Hippocampal formation (tissue), 2 donors: ENCODE measurements at places on chromosomes 5 and 9.

DNA sequence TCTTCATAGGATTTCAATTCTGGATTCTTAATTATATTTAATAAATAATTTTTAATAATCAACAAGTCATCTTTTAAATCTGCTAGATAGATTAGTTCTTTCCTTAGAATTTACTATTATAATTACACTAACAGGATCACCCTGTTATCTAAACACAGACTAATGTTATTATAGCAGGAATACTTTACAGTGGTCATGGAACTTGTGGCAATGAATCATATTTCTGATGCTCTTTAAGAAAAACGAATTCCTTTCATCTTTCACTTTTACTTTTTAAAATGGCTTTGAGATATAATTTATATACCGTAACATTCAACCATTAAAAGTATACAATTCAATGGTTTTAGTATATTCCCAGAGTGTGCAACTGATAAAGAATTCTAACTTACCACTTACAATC, 29.7 kb upstream of the CDK5RAP2 start:
- DNase-seq = no peak

DNA sequence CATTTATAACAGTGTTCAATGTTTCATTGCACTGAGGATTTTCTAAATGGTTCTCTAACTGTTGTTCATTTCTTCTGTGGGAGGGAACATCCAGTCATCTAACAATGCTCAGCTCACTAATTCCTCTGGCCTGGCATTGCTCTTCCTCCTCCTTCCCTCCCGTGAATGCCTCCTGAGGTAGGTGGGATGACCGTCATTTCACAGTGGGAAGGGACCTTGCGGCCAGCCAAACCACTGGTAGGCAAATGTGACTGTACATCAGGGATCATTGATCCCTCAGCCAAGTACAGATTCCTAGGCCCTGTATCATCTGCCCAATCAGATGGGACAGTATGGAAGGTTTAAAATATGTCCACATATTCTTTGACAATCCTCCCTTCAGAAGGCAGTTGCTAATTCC, 23.7 kb upstream of the VDAC1 start:
- no peak for DNase-seq

GRCh38 chr5:129172580-129172979, 78.0 kb downstream of the ISOC1 start:
- no peak for DNase-seq

DNA sequence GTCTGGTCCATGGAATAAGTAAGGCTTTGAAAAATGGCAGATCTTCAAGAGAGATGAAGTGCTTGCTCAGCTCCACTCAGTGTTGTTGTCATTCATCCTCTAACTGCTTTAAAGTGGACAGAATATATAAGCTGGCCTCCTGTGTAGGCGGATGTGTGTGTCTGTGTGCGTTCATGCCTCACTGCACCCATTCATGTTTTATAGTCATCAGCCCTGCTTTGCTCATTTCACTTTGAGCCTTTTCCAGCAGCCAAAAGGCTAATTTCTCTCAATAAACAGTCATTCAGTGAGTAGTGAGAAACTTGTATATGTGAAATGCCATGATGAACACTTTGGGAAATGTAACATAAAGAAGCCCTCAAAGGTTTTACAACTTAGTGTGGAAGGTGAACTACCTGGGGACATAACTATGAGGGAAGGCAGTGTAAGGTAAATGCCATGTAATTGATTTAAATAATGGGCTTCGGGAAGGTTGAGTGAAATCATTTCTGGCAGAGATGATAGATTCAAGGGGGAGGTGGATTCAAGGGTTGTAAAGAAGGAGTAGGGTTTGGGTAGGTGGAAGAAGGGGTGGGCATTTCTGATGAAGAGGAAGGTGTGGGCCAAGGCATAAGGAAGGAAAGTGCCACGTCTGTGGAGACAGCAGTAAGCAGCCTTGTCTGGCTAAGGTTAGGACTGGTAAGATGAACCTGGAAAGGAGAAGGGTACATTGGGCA, 15.7 kb downstream of the TTC23L start:
- no peak for DNase-seq

- DNase-seq = no peak
Measured at GRCh38 chr9:134575103-134575900, 66.3 kb upstream of the COL5A1 start.

- no peak for DNase-seq
Measured at GRCh38 chr9:1001838-1002237, 25.4 kb downstream of the DMRT3 start.

DNA sequence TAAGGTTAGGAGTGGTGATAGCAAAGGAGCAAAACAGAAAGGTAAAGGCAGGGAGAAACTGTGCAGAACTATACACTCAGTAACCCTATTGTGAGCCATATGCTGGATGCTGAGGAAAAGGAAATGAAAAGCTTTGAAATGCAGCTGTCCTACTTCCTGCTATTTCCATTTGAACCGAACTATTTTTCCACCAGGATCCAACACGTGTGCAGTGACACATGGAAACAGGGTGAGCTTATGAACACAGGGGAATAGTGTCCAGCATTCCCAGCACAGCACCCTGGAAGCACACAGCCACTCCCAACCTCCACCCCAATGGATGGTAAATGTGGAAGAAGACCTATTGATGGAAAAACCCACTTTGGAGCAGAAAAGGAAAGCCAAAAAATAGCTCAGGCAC, 69.0 kb upstream of the SLC12A2 start:
- no peak for DNase-seq

DNA sequence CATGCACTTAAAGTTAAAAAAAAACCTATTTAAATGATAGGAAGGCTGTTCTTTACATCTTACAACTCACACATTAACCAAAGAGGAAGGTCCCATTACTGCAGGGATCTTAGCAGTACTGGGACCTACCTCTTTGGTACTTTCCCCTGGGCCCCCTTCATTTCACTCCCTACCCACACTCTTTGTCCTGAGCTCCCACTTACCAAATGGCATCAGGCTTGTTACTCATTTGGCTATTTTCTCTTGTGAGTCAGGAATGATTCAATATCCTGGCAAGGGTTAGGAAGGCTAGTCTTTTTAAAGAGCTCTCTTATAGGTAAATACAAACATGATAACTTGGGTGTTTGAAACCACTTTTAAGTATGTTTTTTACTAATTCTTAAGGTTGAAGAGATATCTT, 117.4 kb upstream of the ELL2 start:
- no peak for DNase-seq

DNA sequence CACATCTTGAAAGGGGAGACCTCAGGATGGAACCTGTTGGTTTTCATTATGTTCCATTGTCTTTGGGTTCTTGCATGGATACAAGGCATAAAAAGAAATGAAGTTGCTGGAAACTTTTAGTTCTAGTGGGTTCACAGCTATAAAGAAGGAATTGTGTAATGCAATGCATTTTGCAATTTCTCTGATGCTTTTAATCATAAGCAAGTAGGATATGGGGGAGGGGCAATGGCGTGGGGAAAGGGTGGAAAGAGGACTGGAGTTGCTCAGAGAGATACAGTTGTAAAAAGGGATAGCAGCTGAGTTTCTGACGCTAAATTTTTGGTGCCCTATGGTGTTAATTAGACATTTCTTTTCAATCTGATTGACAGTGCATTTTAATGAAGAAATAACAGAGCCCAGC, 88.6 kb upstream of the FANCC start:
- no peak for DNase-seq

GRCh38 chr9:137190315-137190856, 1.9 kb downstream of the SSNA1 start:
- DNase-seq = no peak

DNA sequence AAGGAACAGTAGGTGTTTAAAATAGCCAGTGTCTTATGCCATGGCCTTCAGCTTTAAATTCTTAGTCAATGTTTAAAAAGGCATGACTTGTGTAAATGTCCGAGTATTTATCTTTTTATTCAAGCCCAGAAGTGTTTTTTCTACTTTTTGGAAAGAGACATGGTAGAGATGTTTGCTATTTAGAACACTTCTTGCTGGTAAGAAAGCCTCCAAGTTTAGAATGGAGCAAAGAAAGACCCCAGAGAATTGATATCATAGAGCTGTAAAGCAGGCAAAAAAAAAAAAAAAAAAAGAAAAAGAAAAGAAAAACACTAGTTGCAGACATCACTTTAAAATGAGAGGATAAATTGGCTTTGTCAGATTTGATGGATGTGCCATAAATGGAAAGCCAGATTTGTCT, 375.1 kb downstream of the TMEM167A start:
- no peak for DNase-seq

GRCh38 chr9:98590101-98590500, 118.6 kb downstream of the GABBR2 start:
- no peak for DNase-seq
